Ascending aorta (tissue), 2 donors: ENCODE measurements at places on chromosomes 12 and 14.
A peak's percentile ranks its signal among the peaks of the same experiment; 100 is the strongest.

- no peak for DNase-seq
Measured at GRCh38 chr14:100419856-100420255, 96.7 kb downstream of the SLC25A47 start.

- DNase-seq: peak; percentile 88
Measured at GRCh38 chr14:92793709-92794546, at the start of gene GOLGA5. Gene GOLGA5, plus strand, starts transcription at chr14:92794305. Its CDS starts 3,133 bp downstream, at chr14:92797438.

DNA sequence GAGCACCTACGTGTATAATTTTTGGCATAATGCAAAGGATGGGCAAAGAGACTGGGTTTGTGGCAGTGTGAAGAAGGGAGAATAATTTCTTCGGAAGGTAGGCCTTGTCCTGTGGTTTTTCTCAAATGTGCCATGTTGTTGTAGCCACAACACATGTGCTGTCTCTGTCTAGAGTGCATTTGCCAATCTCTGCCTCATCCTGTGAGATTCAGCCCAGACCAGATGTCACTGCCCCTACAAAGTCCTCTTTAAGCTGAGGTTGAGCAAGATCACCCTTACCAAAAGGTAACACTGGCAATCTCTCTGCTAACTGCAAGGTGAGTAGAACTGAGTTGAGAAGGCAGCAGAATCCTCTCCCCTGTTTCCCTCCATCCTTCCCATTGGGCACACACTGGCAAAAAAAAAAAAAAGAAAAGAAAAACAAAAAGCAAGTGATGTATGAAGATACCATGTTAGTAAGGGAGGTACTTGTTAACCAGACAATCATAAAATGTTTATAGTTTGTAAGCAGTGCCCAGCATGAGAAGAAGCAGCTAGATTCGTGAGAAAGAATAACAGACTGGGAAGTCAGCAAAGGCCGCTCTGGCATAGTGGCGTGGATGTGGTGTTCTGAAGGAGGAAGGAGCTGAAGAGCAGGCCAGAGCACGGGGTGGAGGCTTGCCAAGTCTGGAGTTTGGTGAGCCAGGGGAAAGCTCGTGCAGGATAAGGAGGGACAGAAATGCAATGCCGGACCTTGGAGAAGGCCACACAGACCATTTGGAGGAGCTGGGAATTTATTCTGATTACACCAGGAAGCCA, 18.9 kb downstream of the DYRK2 start:
- peak; percentile 81 for DNase-seq

DNA sequence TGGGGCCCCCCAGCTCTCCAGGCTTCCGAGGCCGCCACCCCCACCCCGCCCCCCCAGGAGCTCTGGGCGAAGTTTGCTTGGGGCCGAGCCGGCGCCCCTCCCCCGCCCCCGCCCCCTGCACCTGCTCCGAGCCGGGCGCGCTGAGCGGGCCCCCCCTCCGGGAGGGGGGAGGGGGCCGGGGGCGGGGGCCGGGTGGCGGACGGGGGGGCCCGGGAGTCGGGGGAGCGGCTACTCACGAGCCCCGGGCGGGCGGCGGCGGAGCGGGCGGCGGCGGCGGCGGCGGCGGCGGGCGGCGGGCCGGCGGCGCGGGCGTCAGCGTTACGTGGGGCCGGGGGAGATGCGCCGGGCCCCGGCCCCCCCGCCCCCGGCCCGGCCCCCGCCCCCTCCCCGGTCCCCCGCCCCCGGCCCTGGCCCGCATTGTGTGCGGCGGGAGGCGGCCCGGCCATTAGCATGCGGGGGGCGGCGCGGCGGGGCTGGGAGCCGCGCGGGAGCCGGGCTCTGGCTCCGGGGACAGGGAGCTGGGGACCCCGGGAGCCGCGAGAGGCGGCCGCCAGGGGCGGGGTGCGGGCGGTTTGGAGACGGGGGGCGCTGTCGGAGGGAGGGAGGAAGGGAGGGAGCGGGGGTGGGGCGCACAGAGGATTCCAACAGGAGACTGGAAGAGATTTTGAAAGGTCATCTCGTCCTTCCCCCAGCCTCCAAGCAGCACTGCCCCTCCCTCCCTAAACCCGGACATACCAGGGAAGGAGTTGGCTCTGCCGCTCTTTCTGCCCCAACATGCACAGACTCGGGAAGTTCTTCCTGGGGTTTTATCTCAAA, at the start of gene ZNF219:
Gene ZNF219 (minus strand): TSS at position 580 of the 816 bp plus-strand sequence. CDS start 5,064 bp downstream, outside the sequence.
- DNase-seq: no peak

- DNase-seq: no peak
Measured at GRCh38 chr12:11870041-11870451, 200.7 kb upstream of the BCL2L14 start.

DNA sequence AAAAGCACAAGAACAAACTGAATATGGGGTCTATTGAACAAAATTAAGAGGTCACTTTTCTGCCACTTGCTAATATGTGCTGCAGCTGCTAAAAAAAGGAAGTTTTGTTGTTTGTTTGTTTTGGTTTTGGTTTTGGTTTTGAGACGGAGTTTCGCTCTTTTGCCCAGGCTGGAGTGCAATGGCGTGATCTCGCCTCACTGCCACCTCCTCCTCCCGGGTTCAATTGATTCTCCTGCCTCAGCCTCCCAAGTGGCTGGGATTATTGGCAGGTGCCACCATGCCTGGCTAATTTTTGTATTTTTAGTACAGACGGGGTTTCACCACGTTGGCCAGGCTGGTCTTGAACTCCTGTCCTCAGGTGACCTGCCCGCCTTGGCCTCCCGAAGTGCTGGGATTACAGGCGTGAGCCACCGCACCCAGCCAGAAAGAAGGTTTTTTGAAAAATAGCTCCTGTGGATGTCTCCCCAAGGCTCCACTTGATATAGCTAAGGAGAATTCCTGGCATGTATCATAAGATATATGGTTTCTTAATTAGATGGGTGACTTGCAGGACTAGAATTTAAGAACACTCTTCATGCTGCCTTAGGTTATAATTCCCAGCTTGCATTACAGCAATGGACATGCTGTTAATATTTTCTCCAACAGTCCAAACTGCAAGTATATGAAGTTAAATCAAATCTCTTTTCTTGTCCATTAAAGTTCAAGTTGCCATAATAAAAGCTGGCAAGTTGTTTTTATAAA, 237.6 kb upstream of the AMIGO2 start:
- no peak for DNase-seq

DNA sequence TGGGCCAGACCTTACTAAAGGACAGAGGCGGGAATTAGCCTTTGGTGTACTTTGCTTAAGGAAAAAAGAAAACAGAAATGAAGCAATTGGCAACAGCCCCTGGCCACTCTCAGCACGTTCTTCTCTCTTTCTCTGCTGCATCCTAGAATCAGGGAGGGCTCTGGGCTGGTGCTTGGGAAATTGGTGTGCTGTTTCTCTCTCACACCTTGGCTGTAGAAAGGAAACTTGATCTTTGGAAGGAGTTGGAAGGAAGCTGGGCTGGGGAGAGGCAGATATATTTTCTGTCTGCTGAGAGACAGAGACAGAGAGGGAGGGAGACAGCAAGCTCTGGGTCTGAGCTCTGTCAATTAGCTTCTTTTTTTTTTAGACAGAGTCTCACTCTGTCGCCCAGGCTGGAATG, 27.4 kb downstream of the NOS1 start:
- DNase-seq: no peak

- DNase-seq: no peak
Measured at GRCh38 chr12:94458877-94459727, 565 bp downstream of the CEP83 start.

DNA sequence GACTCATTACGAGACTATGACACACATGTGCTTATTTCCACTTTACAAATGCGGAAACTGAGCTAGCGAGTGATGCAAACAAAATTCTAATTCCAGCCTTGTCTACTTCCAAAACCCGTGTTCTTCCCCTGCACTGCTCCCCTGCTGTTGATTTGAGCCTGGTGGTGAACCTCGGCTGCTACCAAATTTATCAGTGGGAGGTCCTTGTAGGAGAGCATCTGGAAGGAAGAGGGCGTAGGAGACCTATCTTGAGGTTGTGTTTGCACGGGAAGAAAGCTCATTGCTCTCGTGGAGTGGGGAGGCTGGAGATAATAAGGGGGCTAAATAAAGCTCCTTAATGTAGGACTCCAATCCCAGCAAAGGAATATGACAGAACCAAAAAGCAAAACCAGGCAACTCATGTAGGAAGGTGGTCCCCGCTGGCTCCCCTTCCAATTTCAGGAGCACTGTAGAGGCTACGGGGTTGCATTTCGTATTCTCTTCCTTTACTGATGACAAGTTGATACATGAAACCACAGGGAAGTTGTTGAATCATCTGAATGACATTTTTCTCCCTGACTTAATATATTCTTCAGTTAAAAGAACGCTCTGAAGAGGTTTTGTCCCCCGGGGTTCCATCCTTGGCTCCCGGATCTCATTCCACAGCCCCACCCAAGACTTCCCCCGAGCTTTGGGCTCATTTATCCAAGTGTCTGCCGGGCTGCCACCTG, 52.6 kb downstream of the FZD10 start:
- no peak for DNase-seq

DNA sequence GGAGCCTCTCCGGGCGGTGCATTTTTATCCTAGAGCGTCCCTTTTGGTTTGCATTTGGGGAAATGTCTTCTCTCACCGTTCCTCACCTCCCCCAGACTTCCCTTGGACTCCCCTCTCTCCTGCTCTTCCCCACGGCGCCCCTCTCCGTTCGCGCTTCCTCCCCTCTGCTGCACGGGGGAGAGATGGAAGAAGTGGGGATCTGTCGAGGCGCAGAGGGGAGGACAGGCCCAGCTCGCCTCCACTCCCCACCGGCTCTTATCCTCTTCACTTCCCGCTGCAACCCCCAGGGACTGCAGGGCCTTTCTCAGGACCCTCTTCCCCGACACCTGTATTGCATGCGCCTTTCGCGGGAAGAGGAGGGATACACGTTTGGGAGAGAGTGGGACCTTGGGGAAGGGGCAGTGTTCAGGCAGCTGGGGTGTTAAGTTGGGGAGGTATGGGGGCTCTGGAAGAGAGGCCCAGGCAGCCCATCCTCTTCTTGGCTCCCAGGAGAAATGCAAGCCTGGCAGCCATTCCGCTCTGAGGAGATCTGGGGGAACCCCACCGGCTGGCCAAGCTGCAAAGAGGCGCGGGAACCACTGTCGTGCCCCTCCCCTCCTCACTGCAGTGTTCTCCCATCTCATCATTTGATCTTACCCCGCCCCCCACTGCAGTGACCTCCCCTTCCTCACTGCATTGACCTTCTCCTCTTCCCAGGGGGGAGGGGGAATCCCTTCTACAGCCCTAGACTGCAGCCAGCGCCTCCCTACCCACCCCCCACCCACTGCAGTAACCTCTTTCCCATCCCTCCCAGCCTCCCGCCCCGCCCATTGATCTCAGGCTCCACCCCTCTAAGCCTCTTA, 788 bp downstream of the ENO2 start:
- DNase-seq: no peak

DNA sequence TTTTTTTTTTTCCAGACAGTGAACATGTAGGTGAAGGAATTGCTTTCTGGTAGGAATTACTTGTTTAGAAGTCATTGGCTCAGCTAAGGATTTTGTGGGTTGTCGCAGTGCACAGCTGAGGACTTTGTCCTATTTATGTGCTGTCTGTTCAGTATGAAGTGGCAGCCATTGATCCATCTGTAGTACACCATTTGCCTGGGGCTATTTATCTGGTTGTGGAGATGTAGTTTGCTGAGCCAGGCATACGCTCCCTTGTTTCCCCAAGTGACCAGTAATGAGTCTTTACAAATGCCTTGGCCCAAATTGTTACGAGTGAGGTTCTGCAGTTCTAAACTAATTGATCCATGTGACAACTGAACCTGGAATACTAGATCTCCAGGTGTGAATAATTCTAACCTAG, 140.1 kb downstream of the NRXN3 start:
- DNase-seq: no peak

- no peak for DNase-seq
Measured at GRCh38 chr12:96226801-96227348, 32.7 kb downstream of the ELK3 start.

DNA sequence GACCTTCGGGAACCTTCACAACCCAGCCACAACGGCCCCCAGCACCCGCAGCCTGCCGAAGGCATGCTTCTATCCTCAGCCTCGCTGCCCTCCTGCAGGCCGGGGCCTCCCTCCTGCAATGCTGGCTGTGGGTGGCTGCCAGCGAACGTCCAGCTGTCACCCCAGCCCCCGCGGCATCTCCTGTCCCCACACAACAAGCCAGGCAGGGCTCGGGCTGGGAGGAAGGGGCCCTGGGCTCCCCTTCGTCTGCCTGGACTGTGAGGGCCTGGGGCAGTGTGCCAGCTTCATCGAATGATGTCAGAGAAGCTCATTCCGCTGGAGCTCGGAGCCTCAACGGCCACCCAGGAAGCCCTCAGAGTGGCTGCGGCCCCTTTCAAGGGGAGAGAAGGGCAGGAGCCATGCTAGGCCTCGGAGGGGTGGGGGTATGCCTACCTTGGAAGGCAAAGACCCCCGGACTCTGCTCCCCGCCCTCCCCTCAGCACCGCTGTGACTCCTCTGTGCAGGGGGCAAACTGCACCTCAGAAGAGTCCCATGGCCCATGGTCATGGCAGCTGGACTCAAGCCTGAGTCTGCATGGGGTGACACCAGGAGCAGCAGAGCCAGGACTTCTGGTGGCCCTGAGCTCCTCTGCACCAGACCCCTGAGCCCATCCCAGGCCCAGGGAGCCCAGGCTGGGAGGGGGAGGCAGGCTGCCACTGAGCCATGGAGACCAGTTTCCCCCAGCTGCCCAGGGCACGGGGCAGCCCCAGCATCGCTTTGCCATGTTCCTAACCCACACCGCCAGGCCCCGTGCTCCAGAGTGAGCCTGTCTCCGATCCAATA, 24.7 kb upstream of the C14orf180 start:
- peak; percentile 39 for DNase-seq

DNA sequence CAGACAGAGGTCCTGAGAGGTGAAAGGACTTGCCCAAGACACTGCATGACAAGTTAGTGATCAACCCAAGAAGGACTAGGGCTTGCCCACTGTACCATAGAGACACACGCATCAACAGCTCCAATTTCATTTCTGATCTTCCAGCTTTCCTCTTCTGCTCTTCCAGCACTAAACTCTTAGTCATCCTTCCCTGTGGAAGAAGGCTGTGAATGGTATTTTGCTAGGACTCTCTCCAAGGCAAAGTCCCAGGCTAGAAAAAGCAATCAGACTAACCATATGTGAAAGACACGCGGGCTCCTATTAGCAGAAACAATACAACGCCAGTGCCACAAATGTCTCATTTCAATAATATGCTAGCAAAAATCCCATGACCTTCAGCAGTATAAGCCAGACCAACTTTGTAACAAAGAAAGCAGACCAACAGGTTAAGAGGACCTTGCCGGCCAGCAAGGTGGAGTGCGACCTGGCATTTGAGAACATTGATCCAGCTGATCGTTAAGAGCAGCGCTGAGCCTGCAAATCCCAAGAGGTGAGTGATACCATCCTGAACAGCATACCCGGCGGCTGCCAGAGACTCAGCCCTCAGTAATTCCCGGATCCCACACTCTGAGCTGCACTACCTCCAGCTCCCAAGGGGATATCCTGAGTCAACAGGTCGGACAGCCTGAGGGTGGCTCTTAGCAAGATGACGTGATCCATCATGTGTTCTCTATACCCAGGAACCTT, 132.5 kb downstream of the FOXN3 start:
- peak; percentile 79 for DNase-seq

- peak; percentile 59 for DNase-seq
Measured at GRCh38 chr14:94048691-94049624, 22.8 kb downstream of the OTUB2 start.

DNA sequence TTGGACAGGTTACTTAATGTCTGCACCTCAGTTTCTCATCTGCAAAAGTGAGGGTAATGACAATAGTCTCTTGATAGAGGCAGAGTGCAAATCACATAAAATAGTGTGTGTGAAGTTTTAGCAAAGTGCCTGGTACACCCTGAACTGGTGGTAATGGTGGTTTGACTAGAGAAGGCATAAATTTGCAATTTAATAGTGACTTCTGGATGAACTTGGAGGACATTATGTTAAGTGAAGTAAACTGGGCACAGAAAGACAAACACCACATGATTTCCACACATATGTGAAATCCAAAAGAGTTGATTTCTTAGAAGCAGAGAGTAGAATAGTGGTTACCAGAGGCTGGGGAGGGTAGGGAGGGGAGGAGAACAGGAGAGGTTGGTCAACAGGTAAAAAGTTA, 54.8 kb upstream of the FUT8 start:
- no peak for DNase-seq
